ENCODE measurements at places on chromosomes 1 and 21.

- DNase-seq = no peak
Observed at GRCh38 chr21:38804030-38804788, 1.5 kb upstream of the ETS2 start.

DNA sequence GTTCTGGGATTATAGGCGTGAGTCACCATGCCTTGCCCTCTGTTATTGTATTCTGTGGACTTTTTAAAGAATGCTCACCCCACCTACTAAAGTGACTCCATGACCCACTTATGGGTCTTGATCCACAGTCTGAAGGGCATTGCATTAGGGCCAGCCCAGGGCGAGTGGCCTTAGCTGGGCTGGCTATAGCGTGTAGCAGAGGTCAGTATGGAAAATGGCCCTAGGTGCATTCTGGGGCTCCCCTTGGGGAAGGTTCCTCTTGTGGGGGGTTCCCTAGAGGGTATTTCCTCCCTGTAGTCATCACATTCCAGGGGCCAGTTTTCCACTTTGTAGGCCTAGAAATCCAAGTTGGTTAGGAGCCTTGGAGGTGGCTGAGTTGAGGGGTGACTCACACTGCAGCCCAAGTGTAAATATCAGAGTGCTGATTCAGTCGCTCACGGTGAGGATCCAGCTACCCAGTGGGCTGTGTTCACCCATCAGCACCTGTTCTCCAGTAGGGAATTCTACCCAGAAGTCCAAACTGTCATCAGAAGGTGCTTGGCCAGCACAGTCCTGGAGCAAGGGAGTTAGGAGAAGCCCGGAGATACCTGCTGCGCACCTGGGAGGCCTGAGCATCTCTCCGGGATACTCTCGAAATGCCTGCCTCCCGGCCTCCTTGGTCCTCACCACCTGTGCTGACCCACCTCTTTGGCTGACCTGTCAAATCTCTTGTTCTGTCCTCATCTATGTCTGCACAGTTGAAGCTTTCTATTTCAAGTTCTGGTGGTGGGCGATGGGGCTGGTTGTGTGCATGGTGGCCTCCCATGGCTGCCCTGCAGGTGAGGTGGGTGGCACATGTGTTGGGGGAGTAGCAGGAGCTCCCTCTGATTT lies 52.2 kb downstream of the NENF start:
- no peak for DNase-seq

- DNase-seq = peak; percentile 21
Observed at GRCh38 chr21:39125752-39126485, 57.3 kb downstream of the PSMG1 start.

GRCh38 chr1:19096036-19096833 lies 113.8 kb downstream of the UBR4 start:
- DNase-seq = peak; percentile 26

GRCh38 chr1:66571789-66572188 lies 37.8 kb downstream of the SGIP1 start:
- DNase-seq = no peak
